Stimulated activated CD4-positive, alpha-beta T cell treated with anti-CD3 and anti-CD28 coated beads, Interleukin-15, amount 100 ng/mL, for 24 hours (primary cell): ENCODE measurements at places on chromosomes 1 and 21.

- DNase-seq, result no peak
Measured at GRCh38 chr1:26978901-26979300, 14.6 kb upstream of the TRNP1 start.

- DNase-seq, result peak; percentile 37
Measured at GRCh38 chr1:99481391-99481996, 164.4 kb upstream of the PALMD start.

DNA sequence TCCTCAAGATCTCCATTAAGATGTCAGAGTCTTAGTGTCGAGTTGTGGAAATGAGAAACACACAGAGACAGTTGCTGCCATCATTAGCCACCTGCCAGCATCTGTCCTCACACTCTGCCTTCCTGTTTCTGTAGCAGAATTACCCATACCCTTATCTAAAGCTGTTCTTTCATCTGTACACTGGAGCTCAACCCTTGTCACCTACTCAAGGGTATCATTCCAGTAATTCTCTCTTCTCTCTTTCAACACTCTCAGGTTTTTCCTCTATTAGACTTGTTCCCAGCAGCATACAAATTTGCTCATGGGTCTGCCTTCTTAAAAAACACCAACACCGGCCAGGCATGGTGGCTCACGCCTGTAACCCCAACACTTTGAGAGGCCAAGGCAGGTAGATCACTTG, 27.4 kb upstream of the RNF2 start:
- DNase-seq, result no peak

- DNase-seq, result no peak
Measured at GRCh38 chr21:42931560-42932235, 6.3 kb upstream of the ERVH48-1 start.

- DNase-seq, result no peak
Measured at GRCh38 chr1:12144236-12144635, 22.6 kb upstream of the TNFRSF1B start.

DNA sequence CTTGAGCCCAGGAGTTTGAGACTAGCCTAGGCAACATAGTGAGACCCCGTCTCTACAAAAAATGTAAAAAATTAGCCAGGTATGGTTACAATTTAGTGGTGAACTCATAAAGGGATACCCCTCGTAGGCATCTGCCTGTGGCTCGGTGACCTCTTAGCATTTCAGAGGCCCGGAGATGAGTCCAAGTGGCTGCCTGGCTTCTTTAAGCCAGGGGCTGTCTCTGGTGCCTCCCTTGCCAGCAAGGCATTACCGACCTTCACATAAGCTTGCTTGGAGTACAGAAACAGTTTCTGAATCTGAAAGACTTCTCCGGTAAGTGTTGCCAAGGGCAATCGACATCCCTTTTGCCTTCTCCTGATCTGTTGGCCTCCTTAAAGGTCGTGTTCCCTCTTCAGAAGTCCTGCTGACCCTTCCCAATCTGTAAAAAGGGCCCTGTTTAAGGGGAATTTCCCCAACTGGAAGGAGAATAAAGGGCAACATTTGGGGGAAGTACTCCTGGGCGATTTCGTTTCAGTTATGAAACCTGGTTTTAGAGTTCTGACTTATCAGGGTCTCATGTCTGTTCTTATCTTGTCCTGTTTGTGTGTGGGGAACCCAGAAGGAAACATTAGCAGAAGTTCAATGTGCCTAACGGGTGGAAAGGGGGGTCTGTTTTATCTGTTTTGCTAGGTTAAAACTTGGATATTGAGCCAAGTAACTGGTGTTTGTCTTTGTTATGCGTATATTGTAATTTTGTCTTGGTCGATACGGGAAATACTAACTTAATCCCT, 32.9 kb downstream of the KIFAP3 start:
- no peak for DNase-seq

GRCh38 chr1:89502895-89503294, 21.7 kb upstream of the LRRC8B start:
- no peak for DNase-seq

GRCh38 chr1:46493316-46494032, 3.8 kb downstream of the DMBX1 start:
- no peak for DNase-seq

GRCh38 chr1:159869173-159869572, 6.7 kb upstream of the VSIG8 start:
- peak; percentile 42 for DNase-seq

DNA sequence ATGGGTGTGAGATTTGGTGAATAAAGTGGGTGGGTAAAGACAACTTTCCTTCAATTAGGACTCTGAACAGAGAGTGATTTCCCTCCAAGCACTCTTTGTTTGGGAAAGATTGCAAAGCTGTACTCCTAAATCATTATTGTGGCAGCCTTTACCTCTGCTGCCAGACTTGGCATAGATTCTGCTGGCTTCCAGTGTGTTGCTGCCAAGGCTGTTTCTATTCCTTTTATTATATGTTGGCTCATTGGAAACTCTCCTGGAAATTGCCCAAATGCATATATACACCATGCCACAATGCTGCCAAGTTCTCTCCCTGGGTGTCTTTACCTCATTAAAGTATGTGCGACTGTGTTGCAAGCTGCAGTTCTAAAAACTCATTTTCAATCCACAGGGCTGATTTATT, 668.0 kb downstream of the MRPL39 start:
- DNase-seq, result no peak

- DNase-seq, result no peak
Measured at GRCh38 chr1:109659997-109660690, 4.2 kb downstream of the GSTM4 start.
